ENCODE measurements at places on chromosomes 6 and 20.

GRCh38 chr20:63940071-63940471, 16.1 kb downstream of the UCKL1 start:
- DNase-seq: no peak

- DNase-seq: no peak
These were observed at the start of gene TDRD6 for GRCh38 chr6:46687619-46688097. TDRD6 (plus strand) TSS chr6:46687885; CDS start chr6:46688129, 244 bp downstream.

DNA sequence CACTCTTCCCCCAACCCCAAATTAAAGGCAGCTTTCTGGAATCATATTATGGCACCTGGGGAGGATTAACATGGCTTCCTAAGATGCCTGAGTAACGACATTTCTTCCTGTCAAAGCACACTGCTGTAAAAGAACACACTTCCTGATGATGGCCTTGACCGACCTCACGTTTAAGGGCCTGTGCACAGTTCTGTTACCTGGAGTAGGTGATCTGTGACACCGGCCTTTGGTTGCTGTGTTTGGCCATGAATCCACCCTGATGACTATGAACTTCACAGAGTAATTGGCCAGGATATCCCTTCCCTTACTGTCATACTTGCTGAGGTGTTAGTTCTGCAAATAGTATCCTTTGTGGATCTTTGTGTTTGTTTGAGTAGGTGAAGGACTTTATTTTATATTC, 45.8 kb downstream of the PLCB4 start:
- DNase-seq: no peak

DNA sequence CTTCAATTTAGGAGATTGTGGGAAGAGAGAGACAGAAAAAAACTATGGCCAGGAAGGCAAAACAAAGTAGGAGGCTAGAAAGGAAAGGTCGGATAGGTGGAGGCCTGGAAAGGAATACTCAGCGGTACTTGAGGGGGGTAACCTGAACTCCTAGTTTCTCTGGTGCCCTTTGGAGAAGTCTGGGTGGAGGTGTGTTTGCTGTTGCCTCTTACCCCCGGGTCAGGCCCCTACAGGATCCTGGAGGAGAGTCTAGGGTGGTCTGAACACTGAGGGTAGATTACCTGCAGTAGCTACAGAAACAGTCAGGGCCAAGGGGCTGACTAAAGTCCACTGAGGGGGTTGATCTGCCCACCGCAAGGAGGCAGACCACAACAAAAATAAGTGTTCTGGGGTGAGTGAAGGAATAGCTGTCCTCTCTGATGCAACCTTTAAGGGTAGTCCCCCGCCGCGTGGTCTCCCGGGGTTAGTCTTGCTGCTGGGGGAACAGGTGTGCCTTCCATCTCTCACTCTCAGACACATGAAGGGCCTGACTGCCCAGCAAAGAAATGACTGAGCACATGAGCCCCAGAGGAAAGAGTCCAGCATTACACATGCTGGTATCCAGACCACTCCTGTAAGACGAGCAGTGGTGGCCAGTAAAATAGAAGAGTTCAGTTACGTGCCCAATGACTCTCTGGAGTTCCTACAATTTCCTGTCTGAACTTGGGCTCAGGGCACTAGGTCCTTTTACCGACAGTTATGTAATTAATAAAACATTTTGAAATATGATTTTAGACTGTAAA, 59.5 kb downstream of the MTHFD1L start:
- no peak for DNase-seq

GRCh38 chr6:43668151-43669028, 19.2 kb downstream of the MRPS18A start:
- DNase-seq: peak; percentile 63

- DNase-seq: no peak
These were observed 12.0 kb downstream of the PTPN1 start for GRCh38 chr20:50522053-50522674.

DNA sequence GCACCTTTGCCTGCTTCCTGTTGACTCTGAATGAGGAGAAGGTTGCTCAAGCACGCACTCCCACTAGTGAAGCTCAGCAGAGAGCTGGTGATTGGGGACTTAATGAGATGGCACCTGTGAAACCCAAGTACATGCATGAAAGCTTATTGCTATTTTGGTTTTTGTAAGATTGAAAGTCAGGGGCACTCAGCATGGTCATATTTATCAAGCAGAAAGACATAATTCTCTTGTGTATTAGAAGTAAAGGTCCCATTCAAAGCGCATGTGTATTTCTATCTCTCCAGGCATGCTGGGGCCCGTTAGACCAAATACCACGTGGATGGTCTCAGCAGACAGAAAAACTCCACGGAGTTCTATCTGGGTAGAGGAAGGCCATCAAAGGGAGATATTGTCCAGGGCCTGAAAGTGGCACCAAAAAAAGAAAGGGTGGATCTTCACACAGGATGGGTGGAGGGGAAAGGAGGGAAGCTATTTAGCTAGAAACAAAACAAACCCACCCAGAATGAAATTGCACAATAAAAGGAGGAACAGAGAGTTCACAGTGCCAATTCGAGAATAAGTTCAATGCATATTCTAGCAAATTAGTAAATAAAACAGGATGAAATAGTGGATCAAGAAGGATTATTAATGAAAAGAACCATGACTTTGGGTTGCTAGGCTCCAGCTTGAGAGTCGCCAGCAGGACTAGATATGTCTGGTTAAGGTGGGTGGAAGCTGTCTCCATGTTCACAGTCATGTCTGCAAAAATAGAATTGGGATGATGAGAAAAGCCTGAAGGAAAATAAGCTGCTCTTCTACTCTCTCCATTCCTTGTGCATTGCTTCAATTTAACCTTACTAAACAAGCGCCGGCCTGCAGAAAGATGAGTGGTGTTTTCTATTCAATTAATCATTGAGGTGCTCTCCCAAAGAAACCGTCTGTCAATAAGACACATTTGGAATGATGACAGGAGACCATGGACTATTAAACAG, 224.9 kb upstream of the DTNBP1 start:
- DNase-seq: no peak

Data from activated CD4-positive, alpha-beta T cell treated with anti-CD3 and anti-CD28 coated beads, Interleukin-10, Interleukin-2, amounts not matched to agents 100 ng/mL and 50 ng/mL, durations not matched to agents 16 hours and 8 hours (primary cell).